ENCODE measurements at places on chromosomes 2 and 18.

DNA sequence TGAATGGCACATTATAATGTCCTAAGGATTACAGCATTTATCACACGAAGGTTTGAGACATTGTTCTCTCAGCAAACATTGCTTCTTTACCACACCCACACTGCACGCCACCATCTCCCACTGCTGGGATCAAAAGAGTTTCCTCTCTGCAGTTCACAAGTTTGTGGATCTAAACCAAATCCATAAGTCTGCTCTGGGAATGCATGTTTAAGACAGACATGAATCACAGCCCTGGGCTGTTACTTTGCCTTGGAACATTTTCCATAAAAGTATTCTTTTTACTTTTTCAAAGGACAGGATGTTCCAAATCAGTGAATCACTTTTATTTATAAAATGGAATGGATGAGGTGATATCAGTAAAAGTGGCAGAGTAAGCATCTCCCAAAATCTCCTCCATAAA lies 36.1 kb downstream of the STPG4 start:
- DNase-seq = no peak

- DNase-seq = no peak
These were observed 199.4 kb upstream of the REV1 start for GRCh38 chr2:99689145-99689742.

DNA sequence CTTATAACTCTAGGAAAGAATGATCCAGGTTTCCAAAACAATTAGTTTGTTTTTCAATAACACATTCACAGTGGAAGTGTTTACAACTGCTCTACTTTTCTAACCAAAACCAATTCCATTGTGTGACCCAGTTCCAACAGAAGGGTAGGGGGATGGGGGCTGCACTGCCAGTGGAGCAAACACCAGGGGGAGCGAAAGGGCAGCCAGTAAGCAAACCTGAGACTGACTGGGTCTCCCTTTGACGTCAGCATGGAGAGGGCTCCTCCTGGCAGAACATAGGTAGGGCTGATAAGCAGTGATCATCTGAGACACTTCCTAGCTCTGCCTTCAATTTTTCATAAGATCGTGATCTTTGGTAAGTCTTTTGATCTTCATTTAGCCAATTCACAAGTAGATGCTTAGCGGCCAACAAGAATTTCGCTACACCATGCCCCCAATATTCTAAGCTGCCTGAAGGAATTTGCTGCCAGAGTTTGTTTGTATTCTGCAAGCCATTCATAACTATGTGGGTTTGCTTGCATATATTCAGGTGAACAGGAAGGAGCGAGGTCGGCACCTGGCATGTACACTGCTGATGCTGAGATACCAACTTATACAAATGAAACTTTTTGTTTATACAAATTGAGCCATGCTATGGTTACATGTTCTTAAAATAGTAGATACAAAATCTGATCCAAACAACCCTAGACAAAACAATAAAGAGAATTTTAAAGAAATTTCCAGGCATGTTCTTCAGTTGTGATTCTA lies 45.9 kb downstream of the ST6GAL2 start:
- DNase-seq = no peak

DNA sequence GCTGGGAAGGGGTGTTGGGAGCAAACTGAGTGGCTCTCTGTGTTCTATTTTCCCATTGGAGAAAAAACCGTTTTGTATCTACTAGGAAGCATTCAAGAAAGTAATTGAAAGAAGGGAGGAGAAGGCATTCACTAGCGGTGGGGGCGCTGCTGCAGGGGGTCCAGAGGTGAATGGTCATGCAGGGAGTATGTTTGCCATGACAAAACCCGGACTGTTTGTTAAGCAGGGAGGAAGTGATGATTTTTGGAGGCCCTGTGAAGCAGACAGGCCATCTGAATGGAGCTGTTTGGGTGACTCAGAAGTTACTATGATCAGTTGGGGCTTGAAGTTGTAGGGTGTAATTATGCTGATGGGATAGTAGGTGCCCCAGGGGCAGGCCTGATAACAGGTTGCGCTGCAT lies 7.0 kb downstream of the TAF4B start:
- no peak for DNase-seq

DNA sequence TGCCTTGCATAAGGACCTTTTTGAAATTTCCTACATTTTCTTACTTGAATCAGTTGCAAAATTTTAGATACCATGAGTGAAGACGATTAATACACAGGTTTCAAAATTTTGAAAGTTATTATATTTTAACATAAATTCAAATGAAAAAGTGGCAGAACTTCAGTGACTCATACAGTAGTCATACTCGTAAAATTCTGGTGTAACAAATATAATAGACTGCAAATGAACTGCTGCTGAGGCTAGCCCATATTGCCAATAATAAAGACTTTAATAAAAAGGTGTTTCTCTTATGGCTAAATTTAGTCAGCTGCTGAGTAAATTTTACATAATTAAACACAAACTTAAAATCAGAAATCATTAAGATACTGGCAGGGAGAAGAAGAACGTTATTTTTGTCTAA lies 36.9 kb downstream of the MSH6 start:
- no peak for DNase-seq

- no peak for DNase-seq
These were observed 127.7 kb upstream of the LRRTM4 start for GRCh38 chr2:77649856-77650255.

DNA sequence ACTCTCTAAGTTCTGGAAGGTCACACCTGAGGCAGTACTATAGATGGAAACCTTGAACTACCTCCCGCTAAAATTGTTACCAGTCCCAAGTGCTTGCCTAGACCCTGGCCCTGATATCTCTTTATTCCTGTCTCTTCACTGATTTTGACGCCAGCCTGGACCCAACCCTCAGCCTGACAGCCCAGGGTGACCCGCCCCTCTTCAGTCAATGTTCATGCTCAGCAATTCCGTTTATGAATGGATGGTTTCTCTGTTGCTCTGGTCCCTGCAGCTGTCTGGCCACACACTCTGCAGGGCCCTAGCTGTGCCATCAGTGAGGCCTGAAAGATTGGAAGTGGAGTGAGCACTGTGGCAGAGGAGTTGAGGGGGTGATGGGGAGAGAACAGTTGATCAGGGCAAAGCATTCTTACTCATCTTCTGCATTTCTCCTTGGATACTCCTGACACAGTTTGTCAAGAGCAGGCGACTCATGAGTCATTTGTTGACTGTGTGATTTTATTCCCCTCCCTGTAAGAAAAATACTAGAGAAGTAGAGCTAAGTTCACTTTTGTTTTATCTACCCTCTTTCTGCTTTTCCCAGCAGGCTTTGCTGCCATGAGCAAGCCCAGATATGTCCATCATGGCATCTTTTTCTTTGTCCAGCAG lies 46.0 kb downstream of the NPAS2 start:
- DNase-seq = no peak

GRCh38 chr18:74222710-74223494 lies 68.9 kb downstream of the CYB5A start:
- no peak for DNase-seq

- DNase-seq = no peak
These were observed 13.8 kb downstream of the DNAJC10 start for GRCh38 chr2:182729710-182730339.

DNA sequence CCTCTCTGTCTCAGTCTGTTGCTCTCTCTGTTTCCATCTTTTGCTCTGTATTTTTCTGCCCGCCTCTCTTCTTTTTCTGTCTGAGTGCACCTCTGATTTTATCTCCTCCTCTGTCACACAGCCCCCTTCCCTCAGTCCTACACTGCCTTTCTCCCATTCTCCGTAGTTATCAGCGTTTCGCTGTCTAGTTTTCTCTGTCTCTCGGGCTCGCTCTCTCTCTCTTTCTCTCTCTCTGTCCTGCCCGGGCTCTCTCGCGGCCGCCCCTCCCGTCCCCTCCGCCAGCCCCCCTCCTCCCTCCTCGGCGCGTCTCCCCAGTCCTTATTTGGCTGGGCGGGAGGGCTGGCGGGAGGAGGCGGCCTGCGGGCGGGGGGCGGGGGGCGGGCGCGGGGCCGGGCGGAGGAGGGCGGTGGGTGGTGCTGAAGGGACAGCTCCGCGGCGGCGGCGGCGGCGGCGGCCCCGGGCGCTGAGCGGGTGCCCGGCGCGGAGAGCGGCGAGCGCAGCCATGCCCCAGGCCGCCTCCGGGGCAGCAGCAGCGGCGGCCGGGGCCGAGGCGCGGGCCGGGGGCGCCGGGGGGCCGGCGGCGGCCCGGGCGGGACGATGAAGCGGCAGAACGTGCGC lies at the start of gene KCNK3:
Gene KCNK3, plus strand, starts transcription at position 444 of the 618 bp plus-strand sequence. Its CDS starts 154 bp downstream, at position 598.
- peak; percentile 59 for DNase-seq

DNA sequence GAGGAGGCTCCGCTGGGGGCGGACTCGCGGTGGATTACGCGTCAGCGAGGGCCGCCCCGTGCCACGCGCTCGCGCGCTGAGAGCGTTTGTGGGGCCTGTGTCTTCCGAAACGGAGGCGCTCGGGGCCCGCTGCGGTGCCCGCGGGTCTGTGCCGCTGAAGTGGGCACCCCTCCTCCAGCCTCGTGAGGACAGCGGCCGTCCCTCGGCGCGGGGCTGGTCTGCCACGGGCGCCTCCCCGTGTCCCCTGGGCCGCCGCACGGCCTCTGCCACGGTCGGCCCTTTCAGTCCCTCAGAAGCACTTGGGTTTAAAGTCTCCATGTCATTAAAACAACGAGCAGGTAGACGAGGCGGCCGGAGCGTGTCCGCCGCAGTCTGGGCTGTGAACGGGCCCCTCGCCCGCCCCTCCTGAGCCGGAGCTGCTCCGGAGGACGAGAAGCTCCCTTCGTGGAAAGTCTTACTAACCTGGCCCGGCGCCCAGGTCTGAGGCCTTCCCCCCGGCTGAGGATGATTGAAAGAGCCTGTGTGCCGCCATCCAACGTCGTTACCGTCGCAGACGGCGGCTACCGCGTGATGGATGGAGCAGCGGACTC lies 97.6 kb downstream of the NFATC1 start:
- DNase-seq = no peak

GRCh38 chr2:96407919-96408550 lies 72.5 kb downstream of the NCAPH start:
- DNase-seq = no peak

DNA sequence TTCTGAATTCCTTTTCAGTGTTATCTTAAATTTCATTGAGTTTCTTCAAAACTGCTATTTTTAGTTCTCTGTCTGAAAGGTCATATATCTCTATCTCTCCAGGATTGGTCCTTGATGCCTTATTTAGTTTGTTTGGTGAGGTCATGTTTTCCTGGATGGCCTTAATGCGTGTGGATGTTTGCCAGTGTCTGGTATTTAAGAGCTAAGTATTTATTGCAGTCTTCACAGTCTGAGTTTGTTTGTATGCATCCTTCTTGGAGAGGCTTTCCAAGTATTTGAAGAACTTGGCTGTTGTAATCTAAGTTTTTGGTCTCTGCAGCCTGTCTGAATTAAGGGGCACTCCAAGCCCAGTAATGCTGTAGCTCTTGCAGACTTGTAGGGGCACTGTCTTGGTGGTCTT lies 249.3 kb downstream of the ZNF385B start:
- no peak for DNase-seq

- no peak for DNase-seq
These were observed 295.5 kb downstream of the ZNF521 start for GRCh38 chr18:25056429-25056828.

DNA sequence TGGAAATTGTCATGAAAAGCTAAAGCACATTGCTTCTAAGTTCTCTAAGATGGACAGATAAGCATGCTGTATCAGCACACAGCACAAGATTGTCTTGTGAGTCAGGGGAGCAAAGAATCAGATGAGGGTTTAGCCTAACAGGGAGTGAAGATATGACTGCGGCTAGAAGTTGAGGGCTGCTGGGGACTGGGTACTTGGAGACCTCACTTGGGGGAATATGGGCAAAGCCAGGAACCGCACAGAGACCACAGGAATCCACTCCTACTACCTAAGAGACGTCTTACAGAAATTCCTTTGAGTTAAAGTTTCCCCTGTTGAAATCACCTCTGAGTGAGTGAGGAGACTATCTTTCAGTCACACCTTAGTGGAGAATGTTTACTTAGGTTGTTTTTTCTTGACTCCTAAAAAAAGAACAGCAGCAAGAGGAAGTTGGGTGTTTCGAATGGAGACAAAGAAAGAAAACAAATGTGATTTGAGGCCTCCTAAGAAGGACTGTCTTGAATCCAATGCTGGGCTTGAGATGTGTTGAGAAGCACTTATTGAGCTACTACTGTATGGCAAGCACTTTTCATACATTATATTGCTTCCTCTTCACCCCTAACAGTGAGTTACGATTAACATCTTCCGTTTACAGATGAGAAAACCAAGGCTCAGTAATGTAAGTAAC lies 100.7 kb downstream of the ANKRD44 start:
- DNase-seq = peak; percentile 76

DNA sequence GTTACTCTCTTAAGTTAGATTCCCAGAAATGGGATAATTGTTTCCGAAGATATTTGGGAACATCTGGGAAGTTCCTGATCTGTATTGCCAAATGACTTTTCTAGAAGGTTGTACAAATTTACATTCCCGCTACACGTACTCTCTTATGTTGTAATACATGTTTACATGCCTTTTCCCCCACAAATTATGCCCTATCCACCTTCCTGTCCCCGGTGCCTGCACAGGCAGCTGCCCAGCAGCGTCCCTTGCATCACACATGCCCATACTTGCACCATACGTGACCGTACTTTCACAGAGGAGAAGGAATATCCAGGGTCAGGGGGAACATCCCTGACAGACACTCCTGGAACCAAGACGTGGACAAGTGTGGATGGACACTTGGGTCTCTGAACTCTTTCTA lies 24.2 kb upstream of the KLF11 start:
- DNase-seq = no peak

GRCh38 chr2:149020432-149020851 lies 18.1 kb upstream of the LYPD6B start:
- DNase-seq = no peak

GRCh38 chr2:170701011-170701410 lies 14.1 kb upstream of the SP5 start:
- no peak for DNase-seq

- no peak for DNase-seq
These were observed 31.5 kb downstream of the FBXO48 start for GRCh38 chr2:68435615-68436014.

DNA sequence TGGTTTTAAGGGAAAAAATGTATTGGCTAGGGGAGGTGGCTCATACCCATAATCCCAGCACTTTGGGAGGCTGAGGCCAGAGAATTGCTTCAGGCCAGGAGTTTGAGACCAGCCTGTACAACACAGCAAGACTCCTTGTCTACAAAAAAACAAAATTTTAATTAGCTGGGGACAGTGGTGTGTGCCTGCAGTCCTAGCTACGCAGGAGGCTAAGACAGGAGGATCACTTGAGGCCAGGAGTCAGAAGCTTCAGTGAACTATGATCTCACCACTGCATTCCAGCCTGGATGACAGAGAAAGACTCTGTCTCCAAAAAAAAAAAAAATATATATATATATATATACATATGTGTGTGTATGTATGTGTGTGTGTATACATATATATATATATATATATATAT lies 18.5 kb downstream of the CCDC88A start:
- DNase-seq = no peak

- no peak for DNase-seq
These were observed 161.6 kb upstream of the ALKAL2 start for GRCh38 chr2:449246-450067.

Data from activated CD4-positive, alpha-beta T cell treated with anti-CD3 and anti-CD28 coated beads for 48 hours (primary cell).